ENCODE measurements at places on chromosomes 3 and 15. TPM values are rescaled to one million over a fixed set of nuclear protein-coding genes. Genes with fewer than 3 reads are reported as not detected.

The ELL3 gene
- 0.49 TPM for total RNA-seq

The P4HTM gene
- 50.6 TPM for total RNA-seq

The COL6A5 gene
- total RNA-seq, result not detected

- no peaks in the 10 kb centered on the region for H3K36me3 ChIP-seq
- no peak for DNase-seq
- H3K27ac ChIP-seq, result no peak overlapping the region
- no peak overlapping the region for H3K4me3 ChIP-seq
- no peaks in the 10 kb centered on the region for H3K27me3 ChIP-seq
Measured at GRCh38 chr15:69215314-69216035, 55.0 kb downstream of the GLCE start.

DNA sequence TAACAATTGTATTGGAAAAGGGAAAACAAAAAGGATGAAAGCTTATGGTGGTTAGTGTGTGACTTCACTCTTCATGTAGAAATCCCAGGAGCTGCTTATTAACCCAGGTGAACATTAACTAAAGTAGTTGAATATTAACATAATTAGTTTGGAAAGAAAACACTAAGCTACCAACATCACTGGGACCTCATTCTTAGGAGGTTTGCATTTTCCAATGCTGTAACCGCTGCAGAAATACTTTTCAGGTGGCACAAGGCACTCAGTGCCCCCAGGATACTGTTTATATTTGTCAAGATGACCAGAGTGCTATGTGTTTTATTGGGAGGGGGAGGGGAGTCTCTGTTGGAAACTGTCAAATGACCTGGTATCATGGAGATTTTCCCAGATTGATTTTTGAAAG is 25.9 kb upstream of the VILL start:
- DNase-seq, result peak; percentile 1
- no peaks in the 10 kb centered on the region for H3K36me3 ChIP-seq
- H3K4me3 ChIP-seq, result no peak overlapping the region
- no peaks in the 10 kb centered on the region for H3K4me1 ChIP-seq

GRCh38 chr3:61617041-61617440 is 55.7 kb downstream of the PTPRG start:
- no peaks in the 10 kb centered on the region for H3K27me3 ChIP-seq
- no peaks in the 10 kb centered on the region for H3K36me3 ChIP-seq
- no peak overlapping the region for H3K4me3 ChIP-seq
- no peaks in the 10 kb centered on the region for H3K4me1 ChIP-seq

- DNase-seq, result no peak
- no peaks in the 10 kb centered on the region for H3K36me3 ChIP-seq
- no peaks in the 10 kb centered on the region for H3K4me1 ChIP-seq
- H3K27me3 ChIP-seq, result no peaks in the 10 kb centered on the region
Measured at GRCh38 chr3:117600112-117600511, 890.5 kb downstream of the TUSC7 start.

Measured in activated CD8-positive, alpha-beta memory T cell treated with anti-CD3 and anti-CD28 coated beads, Interleukin-2, amount 10 ng/mL, durations not matched to agents 7 days and 5 days (primary cell).